ENCODE measurements at places on chromosomes 16 and 17.

DNA sequence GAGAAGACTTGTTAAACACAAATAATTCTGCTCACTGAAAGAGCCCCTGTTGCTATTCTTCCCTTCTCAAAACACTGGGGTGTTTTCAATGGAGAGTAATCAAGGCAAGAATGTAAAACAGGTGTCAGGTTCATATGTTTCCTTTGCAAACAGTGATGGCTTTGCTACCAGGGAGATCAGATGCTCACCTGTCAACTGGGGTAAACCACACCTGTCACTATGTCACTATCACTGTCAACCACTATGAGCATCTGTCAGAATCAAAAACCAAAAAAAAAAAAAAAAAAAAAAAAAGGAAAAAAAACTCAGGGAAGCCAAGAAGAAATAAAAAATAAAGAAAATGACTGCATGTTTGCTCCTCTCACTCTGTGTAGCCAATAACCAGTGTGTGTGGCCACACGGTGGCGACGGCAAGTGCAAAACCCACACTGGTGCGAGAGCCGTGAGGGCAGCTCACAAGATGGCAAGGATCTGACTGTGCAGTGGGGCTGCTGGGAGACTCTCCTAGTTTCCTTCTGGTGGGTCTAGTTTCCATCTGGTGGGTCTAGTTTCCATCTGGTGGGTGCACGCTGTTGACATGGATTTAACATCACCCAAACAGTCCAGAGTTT, 22.7 kb downstream of the USP22 start:
- peak; percentile 41 for DNase-seq

- DNase-seq: no peak
Observed at GRCh38 chr16:69293401-69293800, 17.7 kb upstream of the VPS4A start.

- DNase-seq: no peak
Observed at GRCh38 chr17:28221751-28222414, 97.1 kb upstream of the TMEM97 start.

- DNase-seq: no peak
Observed at GRCh38 chr16:81879625-81880024, 100.5 kb downstream of the PLCG2 start.

- no peak for DNase-seq
Observed at GRCh38 chr16:82699711-82700495, 73.1 kb downstream of the CDH13 start.

DNA sequence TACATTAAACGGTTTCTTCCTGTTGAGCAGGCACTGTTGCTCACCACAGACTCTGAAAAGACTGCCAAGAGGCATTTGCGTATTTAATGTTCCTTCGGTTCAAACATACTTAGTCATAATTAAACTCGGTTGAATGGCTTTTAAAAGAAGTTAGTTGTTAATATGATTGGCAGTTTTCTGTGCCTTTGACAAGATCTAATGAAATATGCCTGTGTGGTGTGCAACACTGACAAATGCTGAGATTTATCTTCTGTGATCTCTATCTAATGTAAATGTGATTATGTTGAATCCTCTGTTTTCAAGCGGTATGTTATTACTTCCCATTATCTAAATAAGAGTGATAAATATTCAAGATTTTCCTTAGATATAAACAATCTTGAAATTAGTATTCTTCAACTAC, 1046.6 kb downstream of the CDH8 start:
- DNase-seq: no peak

- peak; percentile 48 for DNase-seq
Observed at GRCh38 chr16:19639986-19640421, 78.0 kb downstream of the KNOP1 start.

DNA sequence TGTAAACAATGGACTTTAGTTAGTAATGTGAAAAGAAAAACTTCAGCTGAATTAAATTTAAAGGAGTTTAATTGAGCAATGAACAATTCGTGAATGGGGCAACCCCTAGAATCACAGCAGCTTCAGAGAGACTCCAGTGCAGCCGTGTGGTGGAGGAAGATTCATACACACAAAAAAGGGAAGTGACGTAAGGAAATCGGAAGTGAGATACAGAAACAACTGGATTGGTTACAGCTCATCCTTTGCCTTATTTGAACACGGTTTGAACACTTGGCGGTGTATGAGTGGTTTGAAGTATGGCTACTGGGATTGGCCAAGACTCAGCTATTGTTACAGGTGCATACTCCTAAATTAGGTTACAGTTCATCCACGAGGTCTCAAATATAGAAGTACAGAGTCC, 460.4 kb upstream of the ASIC2 start:
- DNase-seq: no peak

- DNase-seq: peak; percentile 63
Observed at GRCh38 chr17:28384281-28385036, 13.0 kb downstream of the SARM1 start.

- no peak for DNase-seq
Observed at GRCh38 chr17:7122381-7122780, 7.8 kb upstream of the ASGR2 start.

GRCh38 chr17:50114849-50115357, 15.1 kb downstream of the SAMD14 start:
- DNase-seq: peak; percentile 49

DNA sequence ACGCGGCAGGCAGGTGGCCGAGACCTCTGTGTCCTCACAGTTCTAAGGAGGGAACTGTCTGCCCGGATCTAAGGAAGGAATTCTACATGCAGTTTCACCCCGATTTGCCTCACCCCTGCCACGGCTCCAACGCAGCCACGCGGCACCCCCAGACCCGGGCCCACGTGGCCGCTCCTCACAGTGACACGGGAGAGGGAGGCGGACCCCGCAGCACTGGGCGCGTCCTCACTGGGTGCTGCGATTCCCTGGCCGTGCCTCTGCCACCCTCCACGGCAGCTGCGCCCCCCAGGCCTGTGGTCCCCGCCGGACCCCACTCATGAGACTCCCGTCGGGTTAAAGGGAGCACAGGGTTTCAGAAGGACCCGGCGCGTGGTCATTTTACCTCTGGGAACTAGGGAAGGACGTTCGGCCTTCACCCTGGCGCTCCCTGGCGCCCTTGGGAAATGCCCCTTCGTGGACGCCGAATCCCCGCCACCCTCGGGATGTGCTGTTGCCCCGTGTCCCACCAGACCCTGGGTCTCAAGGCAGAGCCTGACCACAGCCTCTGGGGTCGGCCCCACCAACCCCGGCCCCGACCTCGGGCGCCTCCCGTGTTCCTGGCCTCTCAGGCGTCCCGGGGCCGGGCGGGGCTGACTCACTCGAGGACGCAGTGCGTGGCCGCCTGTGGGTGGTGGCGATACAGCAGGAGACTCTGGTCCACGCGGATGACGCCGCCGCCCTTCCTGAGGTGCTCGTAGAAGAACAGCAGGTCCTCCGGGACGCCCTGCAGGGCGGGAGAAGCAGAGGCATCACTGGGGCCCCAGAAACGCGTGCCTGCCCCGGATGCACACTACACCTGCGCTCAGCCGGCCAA, 118.8 kb upstream of the METRNL start:
- DNase-seq: no peak

DNA sequence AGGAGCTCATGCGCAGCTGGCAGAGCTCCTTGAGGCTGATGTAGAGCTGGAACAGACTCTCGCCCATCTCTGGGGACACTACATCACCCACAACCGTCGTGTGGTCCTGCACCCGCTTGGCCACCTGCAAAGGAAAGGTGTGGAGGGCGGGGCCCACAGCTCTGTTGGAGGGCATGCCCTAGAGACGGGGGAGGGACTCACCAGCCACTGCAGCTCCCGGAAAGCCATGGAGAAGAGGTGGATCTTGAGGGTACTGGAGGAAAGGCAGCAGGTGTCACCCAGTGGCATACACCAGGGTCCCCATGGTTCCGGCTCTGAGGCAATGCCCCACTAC, 8.6 kb downstream of the UNC13D start:
- DNase-seq: no peak

GRCh38 chr16:28279006-28279405, 13.3 kb upstream of the SBK1 start:
- DNase-seq: peak; percentile 41

GRCh38 chr16:17416461-17417311, 54.1 kb downstream of the XYLT1 start:
- peak; percentile 70 for DNase-seq

DNA sequence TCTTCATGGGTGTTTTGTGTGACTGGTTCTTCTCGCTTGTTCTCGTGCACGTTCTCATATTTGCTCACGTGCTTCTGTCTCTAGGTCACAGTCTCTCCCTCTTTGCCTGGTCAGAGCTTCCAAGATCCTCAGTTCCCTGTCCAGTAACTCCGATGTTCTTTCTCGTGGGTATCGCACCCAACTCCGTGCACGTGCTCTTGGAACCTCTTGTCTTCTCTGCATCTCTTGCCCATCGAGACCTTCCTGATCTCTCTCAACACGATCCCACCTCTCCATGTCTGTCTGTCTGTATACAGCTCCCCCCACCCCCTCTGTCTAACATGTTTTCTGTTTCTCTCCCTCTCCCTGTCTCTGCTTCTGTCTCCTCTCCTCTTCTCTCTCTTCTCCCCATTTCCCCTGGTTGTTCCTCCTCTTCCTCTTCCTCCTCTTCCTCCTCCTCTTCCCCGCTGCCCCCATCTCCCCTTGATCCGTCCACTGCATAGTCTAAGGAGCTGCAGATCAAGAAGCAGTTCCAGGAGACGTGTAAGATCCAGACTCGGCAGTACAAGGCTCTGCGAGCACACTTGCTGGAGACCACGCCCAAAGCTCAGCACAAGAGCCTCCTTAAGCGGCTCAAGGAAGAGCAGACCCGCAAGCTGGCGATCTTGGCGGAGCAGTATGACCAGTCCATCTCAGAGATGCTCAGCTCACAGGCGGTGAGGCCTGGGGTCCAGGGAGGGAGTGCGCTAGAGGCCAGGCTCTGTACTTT, 6.1 kb downstream of the HIRIP3 start:
- no peak for DNase-seq

GRCh38 chr17:49213399-49213798, 2.9 kb downstream of the ABI3 start:
- DNase-seq: no peak

DNA sequence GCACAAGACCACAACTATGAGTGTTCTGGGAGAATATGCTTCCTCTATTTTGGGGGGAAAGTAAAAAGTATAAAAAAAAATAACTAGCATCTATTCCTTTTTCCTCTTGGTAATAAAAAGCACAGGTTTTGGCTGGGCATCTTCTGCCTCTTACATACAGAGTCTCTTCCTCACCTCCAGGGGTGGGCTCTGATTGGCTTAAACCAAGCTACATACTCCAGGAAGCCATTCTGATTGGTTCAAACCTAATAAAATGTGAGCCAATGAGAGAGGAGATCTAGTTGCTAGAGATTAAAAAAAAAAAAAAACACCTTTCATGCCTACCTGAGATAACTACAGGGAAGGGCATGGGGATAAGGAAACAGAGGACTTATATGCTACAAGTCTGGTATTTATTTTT, 365.9 kb upstream of the ERCC4 start:
- DNase-seq: no peak

DNA sequence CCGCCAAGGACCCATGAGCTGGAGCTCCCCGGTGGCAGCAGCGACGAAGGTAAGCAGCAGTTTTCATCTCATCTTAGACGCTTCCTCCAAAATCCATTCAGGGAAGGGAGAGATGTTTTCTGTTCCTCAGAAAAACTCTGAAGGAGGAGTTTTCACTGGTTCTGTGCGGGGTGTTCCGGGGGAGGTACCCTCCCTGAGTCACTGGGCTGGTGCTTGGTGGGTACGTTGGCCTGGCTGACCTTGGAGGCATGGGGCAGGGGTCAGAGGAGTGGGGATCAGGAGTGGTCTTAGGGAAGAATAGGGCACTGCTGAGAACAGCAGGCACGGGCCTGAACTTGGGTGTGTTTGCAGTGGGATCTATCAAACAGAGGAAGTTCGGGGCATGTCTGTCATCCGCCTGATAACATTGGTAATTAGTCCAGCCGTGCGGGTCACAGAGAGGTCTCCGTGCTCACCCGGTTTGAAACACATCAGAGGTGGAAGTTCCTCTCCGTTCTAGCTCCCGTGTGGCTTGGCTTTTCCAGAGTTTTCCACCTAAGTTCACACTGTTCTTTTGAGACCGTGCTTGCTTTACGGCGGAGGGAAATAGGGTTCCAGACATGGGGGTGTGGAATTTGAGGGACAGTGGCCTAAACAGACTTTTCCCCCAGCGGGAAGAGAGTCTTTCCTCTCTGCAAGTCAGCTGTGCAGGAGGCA, 59.6 kb upstream of the CIBAR2 start:
- no peak for DNase-seq
